ENCODE measurements at places on chromosomes 6 and 20. TPM values are rescaled to one million over a fixed set of nuclear protein-coding genes. Genes with fewer than 3 reads are reported as not detected.

- peak overlapping the region; percentile 4 for H3K27ac ChIP-seq
- no peak overlapping the region for H3K4me3 ChIP-seq
- no peak for DNase-seq
- peaks cover 79% of the 10 kb centered on the region for H3K4me1 ChIP-seq
These were observed 62.2 kb upstream of the DDR1 start for GRCh38 chr6:30821862-30822784.

- peaks cover 38% of the 10 kb centered on the region for H3K36me3 ChIP-seq
- no peaks in the 10 kb centered on the region for H3K4me1 ChIP-seq
- DNase-seq: no peak
- no peaks in the 10 kb centered on the region for H3K27me3 ChIP-seq
- H3K27ac ChIP-seq: no peak overlapping the region
These were observed 158.1 kb downstream of the DTNBP1 start for GRCh38 chr6:15504581-15505350.

Gene TCP11
- total RNA-seq: not detected

Gene SLC26A8
- not detected for total RNA-seq

Data from activated naive CD4-positive, alpha-beta T cell treated with anti-CD3 and anti-CD28 coated beads for 36 hours (primary cell).